ENCODE measurements at places on chromosomes 5 and 9.

DNA sequence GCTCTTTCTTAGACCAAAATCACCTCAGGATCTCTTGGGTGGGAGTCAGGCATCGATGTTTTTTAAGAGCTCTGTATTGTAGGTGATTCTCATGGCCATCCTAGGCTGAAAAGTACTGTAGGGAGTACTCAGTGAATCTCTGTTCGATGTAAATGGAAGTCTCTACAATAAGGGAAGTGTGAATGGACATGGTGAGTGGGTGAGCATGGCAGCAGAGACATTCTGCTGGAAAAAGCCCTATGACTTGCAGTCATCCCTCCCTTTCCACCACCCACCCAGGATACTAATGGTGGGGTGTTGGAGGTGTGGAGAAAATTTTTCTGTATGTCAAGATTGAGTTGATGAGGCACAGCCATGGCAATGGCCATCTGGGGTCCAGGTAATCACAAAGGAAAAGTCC, 30.9 kb downstream of the ZNF366 start:
- no peak for DNase-seq

- DNase-seq = no peak
Observed at GRCh38 chr9:82490019-82490499, 501.5 kb downstream of the SPATA31D1 start.

GRCh38 chr9:108019821-108020220, 530.3 kb upstream of the KLF4 start:
- no peak for DNase-seq

- no peak for DNase-seq
Observed at GRCh38 chr5:96147866-96148265, 186.2 kb upstream of the ELL2 start.

- no peak for DNase-seq
Observed at GRCh38 chr9:135163023-135163780, 75.7 kb downstream of the OLFM1 start.

DNA sequence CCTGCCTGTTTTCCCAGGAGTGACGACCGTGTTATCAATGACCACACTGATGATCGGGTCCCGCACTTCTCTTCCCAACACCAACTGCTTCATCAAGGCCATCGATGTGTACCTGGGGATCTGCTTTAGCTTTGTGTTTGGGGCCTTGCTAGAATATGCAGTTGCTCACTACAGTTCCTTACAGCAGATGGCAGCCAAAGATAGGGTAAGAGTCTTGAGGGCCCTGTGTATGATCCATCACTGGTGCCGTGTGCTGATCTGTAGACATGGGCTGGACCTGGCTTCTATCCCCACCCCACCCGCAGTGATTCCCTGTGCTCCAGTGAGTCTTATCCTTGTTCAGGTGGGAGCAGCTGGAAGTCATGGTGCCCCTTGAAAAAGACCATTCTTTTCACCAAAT, 26.0 kb downstream of the GABRP start:
- no peak for DNase-seq

DNA sequence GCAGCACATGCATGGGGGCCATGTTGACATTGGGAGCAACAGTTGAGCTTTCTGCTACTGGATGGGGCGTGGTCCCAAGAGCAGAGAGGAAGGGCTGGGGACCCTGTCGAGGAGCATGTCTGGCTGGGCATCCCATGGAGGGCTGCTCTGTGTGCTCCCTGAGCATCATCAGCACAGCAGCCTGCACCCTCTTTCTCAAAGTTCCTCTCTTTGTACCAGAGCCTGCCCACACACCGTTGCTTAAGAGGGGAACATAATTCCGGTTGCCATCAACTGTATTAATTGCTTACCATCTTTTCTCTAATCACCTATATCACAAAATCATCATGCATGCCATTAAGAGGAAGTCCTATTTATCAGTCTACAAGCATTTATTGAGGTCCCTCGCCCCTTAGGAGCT, 55.2 kb upstream of the DIRAS2 start:
- no peak for DNase-seq

DNA sequence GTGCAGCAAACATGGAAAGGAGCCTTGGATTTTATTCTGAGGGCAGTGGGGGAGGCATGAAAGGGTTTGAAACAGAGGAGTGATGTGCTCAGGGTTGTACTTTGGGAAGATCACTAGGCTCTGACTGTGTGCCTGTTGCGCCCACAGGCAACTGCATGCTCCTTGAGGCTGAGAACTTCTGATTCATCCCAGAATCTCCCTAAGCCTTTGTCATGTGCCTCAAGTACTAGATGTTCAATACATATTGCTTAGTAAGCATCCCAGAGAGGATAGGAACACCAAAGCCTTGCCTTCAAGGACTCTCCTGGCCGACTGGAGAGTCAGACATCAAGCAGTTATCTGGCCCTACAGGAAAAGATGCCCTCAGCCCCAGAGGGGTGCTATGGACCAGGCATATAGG, 54.1 kb downstream of the ARHGEF37 start:
- DNase-seq = no peak

GRCh38 chr9:70773579-70773978, 347.8 kb downstream of the TRPM3 start:
- no peak for DNase-seq

- no peak for DNase-seq
Observed at GRCh38 chr5:146647656-146648199, 131.7 kb upstream of the GPR151 start.

GRCh38 chr5:143208781-143209510, 194.5 kb downstream of the NR3C1 start:
- DNase-seq = no peak

GRCh38 chr5:124277767-124278545, 468.5 kb downstream of the ZNF608 start:
- DNase-seq = no peak

DNA sequence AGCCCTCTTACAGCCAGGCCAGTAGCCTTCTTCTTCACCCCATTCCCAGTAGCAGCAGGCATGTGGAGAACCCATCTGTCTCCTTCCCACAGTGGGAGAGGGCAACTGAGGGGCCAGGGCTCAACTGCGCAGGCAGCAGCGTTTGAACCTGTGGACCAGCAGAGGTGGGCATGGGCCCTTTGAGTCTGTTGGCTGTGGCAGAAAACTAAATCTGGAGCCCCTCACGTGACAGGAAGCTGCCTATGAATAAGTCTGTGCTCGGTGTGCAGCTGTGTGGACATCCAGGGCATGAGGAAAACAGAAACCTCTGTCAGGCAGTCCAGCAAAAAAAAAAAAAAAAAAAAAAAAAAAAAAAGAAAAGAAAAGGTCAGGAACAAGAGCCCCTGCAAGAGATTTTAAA, 189.2 kb upstream of the NR3C1 start:
- DNase-seq = no peak

DNA sequence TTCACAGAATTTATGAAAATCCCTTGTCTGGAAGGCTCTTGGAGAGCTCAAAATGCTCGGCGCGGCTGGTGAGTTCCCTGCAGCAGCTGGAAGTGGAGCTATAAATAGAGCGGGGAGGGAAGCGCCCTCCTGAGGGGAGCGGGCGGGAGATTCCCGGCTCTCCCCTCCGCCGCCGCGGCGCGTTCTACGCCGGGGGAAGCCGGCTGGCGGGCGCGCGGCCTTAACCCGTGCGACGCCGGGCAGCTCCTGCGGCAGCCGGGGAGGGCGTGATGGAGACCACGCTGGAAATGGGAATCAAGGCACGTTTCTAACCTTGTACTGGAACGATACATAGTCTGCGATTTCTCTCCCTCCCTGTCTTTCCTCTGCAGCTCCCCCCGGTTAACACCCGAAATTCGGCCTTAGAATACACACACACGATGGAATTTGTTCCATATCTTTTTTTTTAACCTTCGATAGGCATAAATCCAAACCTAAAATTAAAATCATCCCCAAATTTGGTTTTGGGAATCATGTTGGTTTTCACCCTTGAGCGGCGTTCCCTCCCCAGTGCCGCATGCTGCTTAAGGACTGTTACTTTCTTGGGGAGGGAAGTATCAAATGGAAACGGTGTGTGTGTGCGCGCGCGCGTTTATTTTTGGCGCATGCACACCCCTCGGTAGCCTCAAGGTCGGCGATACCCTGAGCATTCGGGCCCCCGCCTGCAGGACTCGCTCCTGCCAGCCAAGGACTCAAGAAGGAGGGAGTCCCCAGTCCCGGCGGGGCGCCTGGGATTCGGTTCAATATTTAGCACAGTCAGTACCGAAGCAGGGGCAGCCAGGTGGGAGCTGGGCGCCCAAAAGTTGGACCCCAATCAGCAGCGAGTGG, 306.3 kb upstream of the KCNN2 start:
- DNase-seq = no peak

GRCh38 chr5:145360936-145361335, 474.2 kb downstream of the PRELID2 start:
- DNase-seq = no peak

DNA sequence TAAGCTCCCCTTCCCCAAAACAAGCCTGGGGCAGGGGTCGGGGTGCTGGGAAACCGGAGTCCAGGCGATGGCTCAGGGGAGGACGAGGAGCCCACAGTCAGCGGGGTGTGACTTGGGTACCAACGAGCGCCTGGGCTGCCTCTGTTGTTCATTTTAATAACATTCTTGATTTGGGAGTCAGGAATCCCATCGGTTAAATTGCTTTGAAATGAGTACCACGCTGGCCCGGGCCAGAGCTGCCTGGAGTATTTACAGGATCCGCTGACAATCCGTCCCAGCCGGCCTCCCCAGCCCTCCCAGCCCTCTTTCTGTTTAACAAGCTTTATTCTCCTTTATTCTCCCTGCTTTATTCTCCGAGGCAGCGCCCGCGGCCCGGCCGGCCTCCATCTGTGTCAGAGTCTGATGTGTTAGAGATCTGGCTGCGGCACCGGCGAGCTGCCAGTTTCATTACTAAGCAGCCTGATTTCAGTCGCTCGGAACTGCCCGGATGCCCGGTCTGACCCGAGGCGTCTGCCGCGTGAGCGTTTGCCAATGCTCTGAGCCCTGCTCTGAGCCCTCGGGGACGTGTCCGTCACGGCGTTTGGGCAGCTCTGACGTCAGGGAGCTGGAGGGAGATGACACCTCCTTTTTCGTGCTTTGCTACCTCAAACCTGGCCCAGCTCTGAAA, 16.5 kb upstream of the QRFP start:
- no peak for DNase-seq

- no peak for DNase-seq
Observed at GRCh38 chr5:23419115-23419514, 88.3 kb upstream of the PRDM9 start.

DNA sequence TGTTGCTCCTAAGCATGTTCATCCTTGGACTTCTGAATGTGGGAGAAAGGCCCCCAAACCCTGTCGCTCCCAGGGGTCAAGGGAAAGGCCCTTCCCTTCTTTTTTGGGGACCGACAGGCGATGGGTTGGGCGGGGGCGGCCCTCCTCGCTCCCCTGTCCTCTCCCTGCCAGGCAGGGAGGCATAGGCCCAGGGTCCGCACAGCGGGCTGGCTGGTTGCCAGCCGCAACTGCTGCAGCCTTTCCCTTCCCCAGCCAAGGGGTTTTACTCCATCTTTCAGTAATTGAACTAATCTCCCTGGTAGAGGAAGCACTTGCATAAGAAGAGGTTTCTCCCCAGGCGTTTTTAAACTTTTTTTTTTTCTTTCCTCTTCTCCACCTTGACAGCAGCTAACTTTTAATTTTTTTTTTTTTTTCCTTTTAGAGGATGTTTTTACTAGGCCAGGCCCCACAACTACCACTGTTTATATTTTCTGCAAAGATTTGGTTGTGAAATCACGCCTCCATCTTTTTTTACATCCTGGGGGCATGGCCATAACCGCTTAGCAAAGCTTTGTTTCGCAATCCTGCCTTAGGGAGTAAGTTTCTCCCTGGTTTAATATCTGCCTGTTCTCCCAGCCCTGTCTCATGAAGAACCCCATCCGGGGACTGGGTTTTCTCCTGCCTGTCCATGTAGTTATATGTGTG, 216.9 kb upstream of the ZNF608 start:
- DNase-seq = no peak

DNA sequence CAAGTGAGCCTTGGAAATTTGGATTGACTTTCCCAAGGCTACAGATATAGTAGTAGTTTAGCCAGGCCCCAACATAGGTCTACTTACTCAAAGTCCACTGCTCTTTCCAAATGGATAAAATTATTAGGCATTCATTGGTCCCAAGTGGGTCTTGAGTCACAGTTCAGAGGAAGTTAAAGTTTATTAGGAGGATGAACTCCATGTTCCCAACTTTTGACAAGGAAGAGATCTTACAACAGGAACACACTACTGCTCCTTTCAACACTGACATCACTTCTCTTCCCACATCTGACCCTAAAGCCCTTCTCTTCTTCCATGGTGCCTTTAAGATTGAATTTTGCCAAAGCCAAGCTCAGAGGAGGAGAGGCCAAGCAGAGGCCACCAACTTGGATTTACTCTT, 234.5 kb upstream of the TRIM32 start:
- no peak for DNase-seq

DNA sequence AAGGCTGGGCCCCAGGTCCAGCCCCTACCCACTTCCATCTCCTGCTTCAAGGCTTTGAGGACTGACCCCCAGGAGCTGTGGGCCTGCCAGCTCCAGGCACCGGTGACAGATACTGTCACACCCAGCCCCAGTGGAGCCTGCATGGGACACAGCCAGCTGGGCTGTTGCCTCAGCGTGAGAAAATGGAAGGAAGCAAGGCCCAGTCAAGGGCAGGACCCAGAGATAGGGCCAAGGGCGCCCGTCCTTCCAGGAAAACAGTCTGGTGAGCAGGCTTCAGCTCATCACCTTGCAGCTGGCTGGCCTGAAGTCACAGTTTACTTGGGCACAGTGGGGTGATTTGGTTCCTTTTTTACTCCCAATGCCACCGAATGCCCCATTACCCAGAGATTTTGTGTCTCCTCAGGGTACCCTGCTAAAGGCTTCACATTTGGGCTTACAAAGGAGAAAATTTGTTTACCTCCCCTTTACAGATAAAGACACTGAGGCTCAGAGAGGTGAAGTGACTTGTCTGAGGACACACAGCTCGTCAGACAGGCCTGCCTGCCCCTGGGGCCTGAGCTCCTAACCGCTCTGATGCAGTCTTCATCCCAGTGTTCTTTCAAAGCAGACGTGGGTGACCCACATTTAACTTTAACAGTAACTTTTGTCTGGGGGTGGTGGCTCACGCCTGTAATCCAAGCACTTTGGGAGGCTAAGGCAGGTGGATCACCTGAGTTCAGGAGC, 21.5 kb upstream of the WDR38 start:
- DNase-seq = no peak

DNA sequence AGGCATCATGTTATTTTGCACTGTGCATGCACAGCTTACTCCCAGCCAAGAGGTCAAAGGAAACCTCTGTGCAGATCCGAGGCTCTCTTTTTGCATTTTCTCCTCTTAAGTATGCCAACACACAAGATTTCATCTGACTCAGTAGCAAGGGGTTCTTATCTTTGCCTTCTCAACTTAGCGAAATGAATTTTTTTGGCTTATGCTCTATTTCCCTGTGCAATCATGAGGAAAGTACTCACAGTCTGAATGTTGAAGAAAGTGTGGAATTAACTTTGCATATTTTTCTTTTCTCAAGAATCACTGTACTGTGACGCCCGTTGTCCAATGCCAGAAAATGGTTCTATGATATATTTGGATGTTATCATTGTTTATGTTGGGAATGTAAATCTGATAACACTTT, 173.5 kb upstream of the FBXL7 start:
- no peak for DNase-seq
